ENCODE measurements at places on chromosomes 6 and 20. TPM values are rescaled to one million over a fixed set of nuclear protein-coding genes. Genes with fewer than 3 reads are reported as not detected.

MACROD2 gene
- 3.5 TPM for total RNA-seq

TBPL1 gene
- 39.8 TPM for total RNA-seq

DDX27 gene
- total RNA-seq = 46.5 TPM

LTA gene
- total RNA-seq = 0.87 TPM

GRCh38 chr6:108739496-108740330 lies 108.5 kb upstream of the ARMC2 start:
- DNase-seq = no peak
- peaks cover 16% of the 10 kb centered on the region for H3K27me3 ChIP-seq
- no peak overlapping the region for H3K4me3 ChIP-seq
- H3K36me3 ChIP-seq = no peaks in the 10 kb centered on the region
- no peak overlapping the region for H3K27ac ChIP-seq

DNA sequence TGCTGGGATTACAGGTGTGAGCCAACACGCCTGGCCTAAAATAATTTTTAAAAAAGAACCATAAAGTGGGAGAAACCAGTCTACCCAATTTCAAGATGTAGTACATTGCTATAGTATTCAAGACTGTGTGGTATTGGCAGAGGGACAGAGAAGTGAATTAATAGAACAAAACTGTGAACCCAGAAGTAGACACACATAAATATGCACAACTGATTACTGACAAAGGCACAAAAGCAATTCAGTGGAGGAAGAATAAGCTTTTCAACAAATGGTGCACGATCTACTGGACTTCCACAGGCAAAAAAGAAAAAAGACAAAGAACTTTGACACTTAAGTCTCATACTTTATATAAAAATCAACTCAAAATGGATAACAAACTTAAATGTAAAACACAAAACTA lies 15.5 kb downstream of the ZBTB2 start:
- DNase-seq = no peak
- no peaks in the 10 kb centered on the region for H3K27me3 ChIP-seq
- peak overlapping the region; percentile 86 for H3K27ac ChIP-seq
- H3K4me3 ChIP-seq = no peak overlapping the region

DNA sequence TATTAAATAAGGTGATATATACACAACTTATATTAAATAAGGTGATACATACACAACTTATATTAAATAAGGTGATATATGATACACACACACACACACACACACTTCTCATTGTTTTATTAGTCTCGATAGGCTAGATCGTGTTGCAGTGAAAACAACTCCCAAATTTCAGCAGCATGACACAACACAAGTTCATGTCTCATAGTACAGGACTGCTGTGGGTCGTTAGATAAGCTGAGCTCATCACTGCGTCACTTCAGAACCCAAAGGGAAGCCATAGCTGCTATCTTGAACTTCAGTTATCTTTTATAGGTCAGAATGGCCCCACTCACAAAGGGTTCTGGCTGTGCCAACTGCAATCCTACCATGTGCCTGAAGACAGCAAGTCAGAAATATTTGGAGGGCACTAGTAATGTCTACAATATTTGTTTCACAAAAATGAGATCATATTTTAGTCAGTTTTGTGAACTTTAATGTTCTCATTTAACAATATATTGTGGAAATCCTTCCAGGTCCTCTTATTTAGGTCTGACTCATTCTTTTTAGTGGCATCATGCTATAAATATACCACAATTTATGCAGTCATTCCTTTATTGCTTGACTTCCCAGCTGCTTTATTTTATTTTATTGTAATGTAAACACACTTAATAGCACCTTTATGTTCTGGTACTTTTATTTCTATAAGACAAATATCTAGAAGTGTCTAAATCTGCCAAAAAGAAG lies 290.2 kb downstream of the PHACTR1 start:
- no peak overlapping the region for H3K4me3 ChIP-seq
- no peaks in the 10 kb centered on the region for H3K36me3 ChIP-seq
- no peak for DNase-seq

DNA sequence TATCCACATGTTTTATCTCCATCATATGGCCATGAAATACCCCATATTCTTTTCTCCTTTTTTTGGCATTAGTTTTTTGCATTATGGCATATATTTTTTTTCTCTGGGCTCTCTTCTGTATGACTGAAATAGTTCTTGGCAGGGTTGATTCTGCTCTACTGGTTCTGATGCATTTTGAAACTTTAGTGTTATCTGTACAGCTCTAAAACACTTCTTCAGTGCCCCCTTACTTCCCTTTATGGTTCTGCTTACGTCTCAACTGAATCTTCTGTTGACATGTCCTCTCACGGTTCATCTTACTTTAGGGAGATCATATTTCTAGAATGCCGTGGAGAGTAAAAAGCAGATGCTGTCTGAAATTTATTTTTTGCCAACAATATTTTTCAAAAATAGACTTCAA lies 23.2 kb upstream of the TXNDC5 start:
- DNase-seq = no peak
- no peak overlapping the region for H3K27ac ChIP-seq
- peaks cover 4% of the 10 kb centered on the region for H3K27me3 ChIP-seq
- H3K36me3 ChIP-seq = no peaks in the 10 kb centered on the region
- H3K4me1 ChIP-seq = no peaks in the 10 kb centered on the region

DNA sequence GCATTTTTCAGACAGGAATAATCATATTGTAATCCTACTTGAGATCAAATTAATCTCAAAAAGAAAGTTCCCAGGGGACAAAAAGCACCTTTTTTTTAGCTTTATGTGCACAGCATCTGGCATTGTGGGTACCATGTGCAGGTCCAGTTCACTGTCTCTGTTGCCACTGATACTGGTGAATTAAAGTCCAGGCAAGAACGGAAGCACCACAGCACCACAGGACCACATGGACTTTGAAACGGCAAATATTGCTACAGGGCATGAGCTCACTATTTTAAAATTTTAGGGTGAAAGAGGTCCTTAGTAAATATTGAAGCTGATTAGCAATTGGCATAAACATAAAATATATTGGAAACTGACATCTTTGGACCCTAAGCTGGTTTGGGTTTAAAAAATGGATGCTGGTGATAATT lies 709.0 kb downstream of the EPM2A start:
- H3K4me3 ChIP-seq = no peak overlapping the region
- no peaks in the 10 kb centered on the region for H3K27me3 ChIP-seq
- H3K4me1 ChIP-seq = peaks cover 16% of the 10 kb centered on the region
- H3K27ac ChIP-seq = no peak overlapping the region

DNA sequence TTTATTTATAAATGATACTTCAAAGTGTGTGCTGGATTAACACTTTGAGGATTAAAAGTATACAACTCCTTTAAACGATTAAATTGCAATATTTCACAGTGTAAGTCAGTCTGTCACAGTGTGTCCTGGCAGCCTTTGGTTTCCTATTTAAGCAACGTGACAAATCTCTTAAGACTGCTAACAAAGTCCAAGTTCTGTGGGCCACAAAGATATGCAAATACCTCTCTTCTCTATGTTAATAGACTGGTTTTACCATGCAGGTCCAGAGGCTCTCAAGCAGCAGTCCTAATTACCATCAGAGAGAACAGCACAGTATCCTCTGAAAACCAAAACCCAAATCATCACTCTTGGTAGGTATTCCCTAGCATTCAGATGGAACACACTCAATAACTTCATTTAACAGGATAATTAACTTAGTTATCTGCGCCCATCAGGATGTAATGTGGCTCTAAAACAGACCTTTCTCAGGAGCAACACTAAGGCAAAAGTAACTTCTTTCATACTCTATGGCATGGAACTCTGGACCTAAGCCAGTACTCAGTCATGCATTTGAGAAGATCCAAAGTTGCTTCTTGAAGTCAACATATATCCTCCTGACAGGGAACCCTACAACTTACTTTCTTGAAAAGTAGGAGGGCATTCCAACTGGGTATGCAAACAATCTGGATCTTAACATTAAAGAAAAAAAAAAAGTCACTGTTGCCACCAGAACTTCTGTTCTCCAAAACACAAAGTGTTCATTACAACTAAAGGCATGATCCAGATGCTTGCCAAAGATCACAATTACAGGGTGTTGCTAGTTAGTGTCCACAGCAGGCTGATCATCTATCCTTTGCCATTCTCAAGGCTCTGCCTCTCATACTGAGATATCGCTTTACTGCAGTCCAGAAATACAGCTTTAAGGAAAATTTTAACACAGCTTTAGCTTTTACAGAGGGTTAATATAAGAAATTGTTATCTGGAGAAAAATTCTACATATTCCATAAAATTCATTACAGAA lies 53.2 kb downstream of the MAN1A1 start:
- no peaks in the 10 kb centered on the region for H3K27me3 ChIP-seq
- no peak overlapping the region for H3K4me3 ChIP-seq
- peaks cover 30% of the 10 kb centered on the region for H3K4me1 ChIP-seq

- H3K36me3 ChIP-seq = no peaks in the 10 kb centered on the region
- no peaks in the 10 kb centered on the region for H3K27me3 ChIP-seq
- H3K4me1 ChIP-seq = no peaks in the 10 kb centered on the region
- H3K27ac ChIP-seq = no peak overlapping the region
These were observed 66.0 kb downstream of the CTNNBL1 start for GRCh38 chr20:37759761-37760209.

DNA sequence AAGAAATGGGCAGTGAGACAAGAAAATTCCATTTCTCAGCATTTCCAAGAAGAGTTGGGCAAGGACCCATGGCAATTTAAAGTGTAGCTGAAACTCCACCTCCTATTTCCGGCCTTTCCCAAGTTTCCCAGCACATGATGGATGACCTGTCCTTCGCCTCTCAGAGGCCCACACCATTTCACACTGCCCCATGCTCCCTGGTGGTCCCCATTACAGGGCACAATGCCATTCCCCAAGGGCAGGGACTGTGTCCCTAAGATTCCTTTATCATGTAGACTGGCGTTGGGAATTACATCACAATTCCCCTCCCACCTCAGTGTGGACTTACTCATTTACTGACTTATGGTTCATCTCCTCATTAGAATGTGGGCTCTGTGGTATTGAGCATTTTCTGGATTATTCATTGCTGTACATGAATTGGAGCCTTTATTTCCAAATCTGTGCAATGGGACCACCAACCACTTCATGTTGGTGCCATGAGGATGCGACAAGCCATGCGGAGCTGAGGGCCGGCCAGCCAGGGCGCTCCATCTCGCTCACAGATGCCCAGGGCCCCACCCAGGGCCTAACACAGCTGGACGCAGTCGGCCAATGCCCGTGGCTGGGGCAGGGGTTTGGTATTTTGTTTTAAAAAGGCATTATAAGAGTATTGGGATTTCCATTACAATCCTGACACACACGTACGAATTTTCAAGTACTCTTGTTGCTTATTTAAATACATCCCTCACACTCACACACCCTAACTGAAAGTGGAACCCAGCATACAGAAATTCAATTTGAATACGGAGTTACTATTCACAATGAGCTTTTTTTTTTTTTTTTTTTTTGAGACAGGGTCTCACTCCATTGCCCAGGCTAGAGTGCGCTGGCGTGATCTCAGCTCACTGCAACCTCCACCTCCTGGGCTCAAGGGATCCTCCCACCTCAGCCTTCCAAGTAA lies 5.4 kb downstream of the ACSS1 start:
- H3K36me3 ChIP-seq = no peaks in the 10 kb centered on the region
- no peak overlapping the region for H3K4me3 ChIP-seq
- peak; percentile 3 for DNase-seq
- peaks cover 31% of the 10 kb centered on the region for H3K27me3 ChIP-seq

DNA sequence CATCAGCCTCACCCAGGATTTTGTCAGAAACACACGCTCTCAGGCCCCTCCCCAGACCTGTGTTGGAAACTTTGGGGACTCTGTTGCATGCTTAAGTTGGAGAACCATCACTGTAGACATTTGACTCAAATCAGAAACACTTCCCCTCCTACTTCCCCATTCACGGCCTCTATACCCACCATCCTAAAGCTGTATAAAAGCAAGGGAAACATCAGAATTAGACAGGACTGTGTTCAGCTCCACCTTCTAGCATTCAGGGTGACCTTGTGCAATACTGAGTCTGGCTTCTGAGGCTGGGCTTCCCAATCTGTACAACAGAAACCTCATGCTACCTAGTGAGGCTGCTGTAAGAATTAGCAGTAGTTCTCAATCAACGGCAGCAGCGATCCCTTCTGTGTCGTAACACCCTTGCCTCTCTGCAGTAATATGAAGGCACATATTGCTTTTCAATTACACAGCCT lies 252.3 kb downstream of the LY86 start:
- H3K27me3 ChIP-seq = peaks cover 9% of the 10 kb centered on the region
- DNase-seq = no peak
- H3K4me3 ChIP-seq = no peak overlapping the region

DNA sequence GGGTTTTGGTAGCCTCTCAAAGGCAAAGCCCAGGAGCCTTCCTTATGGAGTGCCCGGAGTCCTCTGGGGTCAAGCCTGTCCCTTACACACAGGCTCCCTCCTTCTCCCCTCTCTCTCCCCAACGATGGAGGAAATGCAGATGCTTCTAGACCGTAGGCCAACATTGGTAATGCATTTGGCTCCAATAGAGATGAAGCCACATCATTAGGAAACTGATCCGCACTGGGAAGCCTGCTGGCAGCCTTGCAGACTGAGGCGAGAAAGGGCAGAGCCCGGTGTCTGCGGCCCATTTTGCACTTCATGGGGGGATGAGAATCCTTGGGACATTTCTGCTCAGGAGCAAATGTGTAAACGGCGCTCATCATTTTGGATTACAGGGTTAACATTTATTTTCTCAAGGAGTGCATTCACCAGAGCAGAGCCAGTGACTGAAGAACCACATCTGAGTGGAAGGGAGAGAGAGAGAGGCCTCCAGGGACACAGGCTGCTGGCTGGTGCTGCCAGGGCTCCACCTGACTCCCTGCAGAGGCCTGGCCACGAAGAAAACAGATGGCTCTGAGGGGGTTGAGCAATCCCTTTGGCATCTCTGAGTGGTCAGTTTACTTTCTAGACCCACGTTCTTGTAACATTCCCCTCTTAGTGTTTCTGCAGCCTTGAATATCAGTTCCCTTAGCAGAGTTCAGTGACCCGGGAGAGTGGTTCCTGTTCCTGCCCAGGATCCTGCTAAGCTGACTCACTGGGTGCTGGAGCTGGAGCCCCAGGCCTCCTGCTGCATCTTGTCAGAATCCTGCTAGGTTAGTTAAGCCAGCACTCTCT lies 4.4 kb upstream of the CST3 start:
- no peak overlapping the region for H3K27ac ChIP-seq
- peaks cover 36% of the 10 kb centered on the region for H3K4me1 ChIP-seq
- no peaks in the 10 kb centered on the region for H3K36me3 ChIP-seq

DNA sequence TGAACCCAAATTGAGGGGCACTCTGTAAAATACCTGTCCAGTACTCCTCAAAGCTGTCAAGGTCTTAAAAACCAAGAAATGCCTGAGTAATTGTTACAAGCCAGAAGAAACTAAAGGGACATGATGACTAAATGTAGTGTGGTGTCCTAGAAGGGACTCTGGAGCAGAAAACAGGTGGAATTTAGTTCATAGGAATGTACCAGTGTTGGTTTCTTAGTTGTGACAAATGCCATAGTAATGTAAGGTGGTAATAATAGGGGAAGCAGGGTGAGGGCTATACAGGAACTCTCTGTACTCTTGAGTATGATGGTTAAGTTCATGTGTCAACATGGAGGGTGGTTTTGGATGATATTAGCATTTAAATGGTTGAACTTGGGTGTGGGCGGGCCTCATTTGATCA lies 92.3 kb downstream of the CNBD2 start:
- no peak overlapping the region for H3K27ac ChIP-seq
- peaks cover 5% of the 10 kb centered on the region for H3K4me1 ChIP-seq
- peaks cover 4% of the 10 kb centered on the region for H3K36me3 ChIP-seq
- H3K4me3 ChIP-seq = no peak overlapping the region
- H3K27me3 ChIP-seq = peaks cover 34% of the 10 kb centered on the region
- no peak for DNase-seq

- no peak overlapping the region for H3K27ac ChIP-seq
- no peak overlapping the region for H3K4me3 ChIP-seq
- H3K4me1 ChIP-seq = 0 out of 2 replicates have a peak, but pooled peaks cover 4% of the 10 kb centered on the region
- DNase-seq = no peak
- H3K27me3 ChIP-seq = peaks cover 23% of the 10 kb centered on the region
These were observed 135.4 kb downstream of the MTFR2 start for GRCh38 chr6:136114661-136115060.

GRCh38 chr20:49345524-49345923 lies 67.7 kb upstream of the ZNFX1 start:
- no peaks in the 10 kb centered on the region for H3K27me3 ChIP-seq
- H3K36me3 ChIP-seq = no peaks in the 10 kb centered on the region
- DNase-seq = no peak
